ENCODE measurements at places on chromosomes 7 and 10.

DNA sequence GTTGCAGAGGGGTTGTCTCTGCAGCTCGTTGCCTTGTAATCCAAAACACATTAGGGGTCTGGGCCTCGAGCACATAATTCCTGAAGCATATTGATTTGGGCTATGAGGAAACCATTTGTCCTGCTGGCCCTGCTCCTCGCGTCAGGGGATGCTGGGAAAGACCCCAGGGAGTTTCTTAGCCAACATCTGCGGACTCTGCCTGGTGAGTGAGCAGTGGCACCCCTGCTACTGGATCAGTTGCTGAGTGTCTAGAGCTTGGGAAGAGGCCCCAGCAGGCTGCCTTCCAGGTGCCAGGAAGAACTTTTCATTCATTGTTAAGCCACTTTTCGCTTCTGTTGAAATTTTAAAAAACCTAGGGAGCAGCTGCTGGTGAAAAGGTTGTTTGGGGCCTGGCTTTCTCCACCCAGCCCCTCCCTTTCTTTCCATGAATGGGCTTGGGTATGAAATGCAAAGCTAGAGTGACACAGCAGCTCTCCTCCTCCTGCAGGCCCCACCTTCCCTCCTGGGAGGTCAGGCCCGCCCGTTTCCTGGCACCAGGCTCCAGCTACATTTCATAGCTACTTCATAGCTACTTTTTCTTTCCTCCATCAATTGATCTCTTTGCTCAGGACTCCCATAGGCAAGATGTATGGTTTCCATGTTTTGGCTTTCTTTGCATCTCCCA, 26.8 kb downstream of the TACR2 start:
- DNase-seq: peak; percentile 62

DNA sequence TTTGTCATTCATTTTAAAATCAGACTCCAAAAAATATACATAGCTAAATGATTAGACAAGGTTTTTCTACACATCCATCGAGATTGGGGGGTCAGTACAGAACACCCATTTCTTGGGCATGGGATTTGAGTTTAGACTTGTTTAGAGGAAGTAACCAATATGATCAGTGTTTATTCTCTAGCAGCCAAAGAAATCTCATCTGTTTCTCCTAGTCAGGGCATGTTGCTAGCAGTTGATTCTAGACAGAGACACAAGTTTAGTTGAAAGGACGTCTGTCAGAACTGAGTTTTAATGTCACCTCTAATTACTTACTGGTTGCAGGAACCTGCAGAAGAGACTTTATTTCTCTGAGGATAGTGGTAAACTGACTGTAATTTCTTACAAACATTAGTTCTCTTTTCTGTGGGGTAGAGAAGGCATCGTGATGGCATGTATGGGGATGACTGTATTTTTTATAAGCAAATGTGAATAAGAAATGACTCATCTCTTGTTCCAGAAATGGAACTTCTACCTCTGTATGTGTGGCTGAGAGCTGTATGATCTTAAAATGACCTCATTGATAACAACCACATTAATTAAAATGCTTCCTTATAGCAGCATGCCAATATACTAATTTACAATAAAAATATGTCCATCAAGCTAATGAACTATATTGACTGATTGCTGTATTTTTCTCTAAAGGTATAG, 30.6 kb upstream of the RHOBTB1 start:
- no peak for DNase-seq

DNA sequence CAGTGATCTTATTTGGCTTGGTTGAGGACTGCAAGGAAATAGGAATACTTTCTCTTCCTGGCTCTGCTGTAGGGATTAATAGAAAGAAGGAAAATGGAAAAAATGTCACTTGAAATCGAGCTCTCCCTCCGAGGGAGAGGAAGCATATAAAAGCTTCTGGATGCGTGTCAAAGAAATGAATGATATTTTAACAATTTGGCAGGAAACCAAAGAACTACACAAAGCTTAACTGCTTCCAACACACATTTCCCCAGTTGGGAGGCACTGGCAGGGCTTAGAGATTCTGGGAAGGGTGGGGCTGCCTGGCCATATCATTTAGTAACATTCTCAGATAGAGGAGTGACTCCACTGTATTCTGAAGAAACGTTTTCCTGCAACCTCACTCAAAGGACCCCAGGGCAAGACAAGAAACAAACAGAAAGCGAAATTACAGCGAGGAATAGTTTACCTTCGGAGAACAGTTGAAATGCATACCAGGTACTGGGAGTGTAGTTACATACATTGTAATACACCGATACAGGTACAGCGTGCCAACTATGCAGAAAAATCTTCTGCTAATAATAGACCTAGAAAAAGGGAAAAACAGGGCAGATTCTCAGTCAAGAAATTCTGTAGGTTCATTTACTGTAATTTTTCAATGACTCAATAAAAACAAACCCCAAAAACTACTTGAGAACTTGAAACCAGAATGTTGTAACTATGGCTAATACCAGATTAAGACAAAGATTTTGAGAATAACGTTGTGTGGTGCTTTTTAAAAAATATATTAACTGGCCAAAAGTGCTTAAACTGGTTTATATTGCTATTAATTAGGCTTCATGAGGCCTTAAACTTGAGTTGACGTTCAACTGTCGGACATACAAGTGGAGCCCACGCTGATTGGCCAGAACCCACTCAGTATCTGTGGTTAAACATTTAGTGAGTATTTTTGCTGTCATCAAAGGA, 75.7 kb upstream of the ASAH2 start:
- DNase-seq: no peak

- no peak for DNase-seq
These were observed 6.6 kb upstream of the TPK1 start for GRCh38 chr7:144842377-144842851.

- DNase-seq: no peak
These were observed 53.5 kb downstream of the MGMT start for GRCh38 chr10:129520440-129521080.

GRCh38 chr7:22240904-22241571, 115.9 kb downstream of the RAPGEF5 start:
- no peak for DNase-seq

- DNase-seq: no peak
These were observed 55.2 kb upstream of the TNRC18 start for GRCh38 chr7:5478568-5479430.

- no peak for DNase-seq
These were observed 134.8 kb downstream of the PHTF2 start for GRCh38 chr7:77933394-77933793.

- DNase-seq: no peak
These were observed 28.9 kb downstream of the BAG3 start for GRCh38 chr10:119680050-119680449.

DNA sequence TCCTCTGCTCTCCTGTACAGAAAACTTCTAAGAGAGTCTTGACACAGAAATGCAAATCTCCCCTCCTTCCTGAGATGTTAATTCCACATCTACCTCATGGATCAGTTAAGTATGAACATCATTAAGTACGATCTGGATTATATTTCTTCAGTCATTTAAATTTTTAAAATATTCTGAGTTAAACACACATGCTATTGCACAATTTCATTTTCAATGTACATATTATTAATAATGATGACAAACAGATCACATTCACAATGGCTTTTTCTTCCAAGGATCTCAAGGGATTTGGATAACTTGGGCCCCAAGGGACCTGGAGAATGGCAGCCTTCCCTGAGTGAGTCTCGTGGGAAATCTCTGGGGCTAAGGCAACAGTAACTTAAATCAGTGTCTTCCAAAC, 16.2 kb downstream of the BEND7 start:
- no peak for DNase-seq

- no peak for DNase-seq
These were observed 57.3 kb upstream of the BTBD16 start for GRCh38 chr10:122213766-122214165.

- no peak for DNase-seq
These were observed 272.5 kb downstream of the SEMA3A start for GRCh38 chr7:83921941-83922607.

GRCh38 chr10:46534828-46535524, 21.5 kb downstream of the GPRIN2 start:
- no peak for DNase-seq

DNA sequence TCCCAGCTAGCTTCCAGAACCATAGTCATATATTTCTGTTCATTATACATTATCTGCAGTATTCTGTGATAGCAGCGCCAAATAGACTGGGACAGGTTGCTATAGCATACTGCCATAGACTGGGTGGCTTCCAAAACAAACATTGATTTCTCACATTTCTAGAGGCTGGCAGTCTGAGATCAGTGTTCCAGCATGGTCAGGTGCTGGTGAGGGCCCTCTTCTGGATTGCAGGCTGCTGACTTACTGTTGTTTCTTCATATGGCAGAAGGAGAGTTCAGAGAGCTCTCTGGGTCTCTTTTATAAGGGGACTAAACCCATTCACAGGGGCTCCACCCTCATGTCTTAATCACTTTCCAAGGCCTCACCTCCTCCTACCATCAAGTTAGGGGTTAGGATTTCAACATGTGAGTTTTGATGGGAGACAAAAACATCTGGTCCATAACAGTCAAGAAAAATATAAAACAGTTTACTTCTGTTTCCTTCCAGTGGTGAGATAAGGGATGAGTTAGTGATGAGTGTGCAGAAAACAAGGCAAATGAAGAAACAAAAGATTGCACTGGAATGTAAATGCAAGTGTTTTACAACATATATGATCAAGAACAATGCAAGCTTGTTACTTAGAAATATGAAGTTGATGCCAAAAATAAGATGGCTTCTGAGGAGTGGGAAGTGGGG, 399.0 kb upstream of the C7orf33 start:
- no peak for DNase-seq

DNA sequence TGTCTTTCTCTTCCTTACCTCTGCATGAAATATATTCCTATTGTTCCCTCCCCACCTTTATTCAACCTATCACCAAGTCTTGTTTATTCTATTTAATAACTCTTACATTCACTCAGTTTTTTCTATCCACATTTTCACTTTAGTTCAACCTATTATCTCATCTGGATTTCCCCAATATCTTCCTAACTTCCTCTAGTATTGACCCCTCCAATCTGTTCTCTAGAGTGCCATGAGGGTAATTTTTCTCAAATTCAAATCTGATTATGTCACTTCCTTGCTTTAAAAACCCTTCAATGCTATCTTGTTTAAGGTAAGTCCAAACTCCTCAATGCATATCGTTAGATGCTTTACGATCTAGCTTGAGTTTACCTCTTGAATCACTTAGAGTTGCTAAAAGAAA, 86.5 kb downstream of the SDHAF3 start:
- no peak for DNase-seq

- no peak for DNase-seq
These were observed 21.6 kb downstream of the TACC2 start for GRCh38 chr10:122010405-122011050.

DNA sequence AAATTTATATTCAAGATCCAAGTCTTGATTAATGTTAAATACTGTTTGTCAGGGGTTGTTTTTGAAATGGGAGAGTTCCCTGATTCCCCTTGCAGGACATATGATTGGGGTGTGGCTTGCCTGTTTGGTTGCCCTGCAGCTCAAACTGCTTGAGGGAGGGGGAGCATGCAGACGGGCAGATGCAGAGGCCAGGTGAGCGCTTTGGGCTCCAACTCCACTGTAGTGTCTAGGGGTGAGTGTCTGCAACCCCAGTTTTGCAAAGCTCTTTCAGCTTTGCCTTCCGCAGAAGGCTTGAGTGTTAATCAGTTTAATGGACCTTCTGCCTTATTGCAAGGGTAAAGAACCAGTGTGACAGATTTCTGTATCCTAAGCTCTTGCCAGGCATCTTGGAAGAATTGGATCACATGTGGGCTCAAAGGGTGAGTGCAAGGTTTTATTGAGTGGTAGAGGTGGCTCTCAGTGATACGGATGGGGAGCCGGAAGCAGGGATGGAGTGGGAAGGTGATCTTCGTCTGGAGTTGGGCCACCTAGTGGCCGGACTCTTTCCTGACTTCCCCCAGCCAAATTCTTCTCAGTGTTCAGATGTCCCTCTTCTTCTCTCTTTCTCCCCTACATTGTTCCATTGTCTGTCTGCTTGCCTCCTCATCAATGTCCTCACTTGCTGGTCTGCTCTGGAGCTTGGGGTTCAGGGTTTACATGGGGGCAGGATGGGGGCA, 479.7 kb downstream of the ATRNL1 start:
- DNase-seq: no peak

- no peak for DNase-seq
These were observed 93.8 kb downstream of the ADAM12 start for GRCh38 chr10:126294451-126294850.

DNA sequence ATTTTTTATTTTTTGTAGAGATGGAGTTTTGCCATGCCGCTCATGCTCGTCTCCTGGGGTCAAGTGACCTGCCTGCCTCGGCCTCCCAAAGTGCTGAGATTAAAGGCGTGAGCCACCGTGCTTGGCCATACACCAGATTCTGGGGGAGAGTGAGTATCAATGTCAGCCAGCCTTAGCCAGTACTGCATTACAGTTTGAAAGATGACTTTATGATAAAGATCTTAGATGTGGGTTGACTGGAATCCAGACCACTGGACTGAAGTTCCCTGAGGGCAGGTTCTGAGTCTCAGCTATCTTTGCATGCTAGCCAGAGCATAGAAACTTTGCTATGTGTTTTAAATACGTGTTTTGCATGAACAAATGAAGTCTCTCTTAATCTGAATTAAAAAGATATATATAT, 117.2 kb upstream of the EFCAB10 start:
- no peak for DNase-seq

DNA sequence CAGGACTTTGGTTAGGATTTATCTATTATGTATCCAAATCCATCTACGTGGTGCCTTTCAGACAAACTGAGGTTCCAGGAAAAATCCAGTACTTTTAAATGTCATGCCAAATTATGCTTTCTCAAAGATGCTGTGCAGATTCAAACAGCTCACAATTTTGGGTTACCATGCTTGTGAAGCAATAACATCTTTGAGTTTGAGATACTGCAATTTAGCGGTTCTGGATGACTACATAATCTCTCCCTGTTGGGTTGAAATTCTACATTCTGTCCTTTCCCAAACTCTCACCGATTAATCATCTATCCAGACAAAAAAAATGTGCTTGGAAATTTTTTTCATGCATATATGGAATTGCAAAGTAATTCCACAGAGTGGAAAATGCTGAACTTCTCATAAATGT, 3.5 kb downstream of the RHOBTB1 start:
- no peak for DNase-seq

GRCh38 chr10:72414642-72415041, 59.9 kb upstream of the DNAJB12 start:
- no peak for DNase-seq

GRCh38 chr7:39709029-39709428, 85.7 kb downstream of the RALA start:
- no peak for DNase-seq

DNA sequence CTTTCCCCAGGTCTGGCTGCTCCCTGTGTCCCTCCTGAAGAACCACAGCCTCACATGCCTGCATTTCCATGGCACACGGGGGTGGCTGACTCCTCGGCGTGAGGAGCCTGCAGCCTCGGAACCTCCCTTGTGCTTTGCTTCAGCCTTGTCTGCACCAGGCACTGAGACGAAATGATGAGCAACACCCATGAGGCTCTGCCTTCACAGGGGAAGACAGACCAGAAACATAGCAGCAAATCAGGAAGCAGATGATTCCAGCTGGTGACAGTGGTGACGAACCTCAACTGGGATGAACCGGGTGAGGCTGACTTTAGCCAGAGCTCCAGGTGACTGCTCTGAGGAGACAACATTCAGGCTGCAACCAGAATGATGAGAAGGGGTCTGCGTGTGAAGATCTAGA, 84.5 kb upstream of the SMNDC1 start:
- DNase-seq: no peak

All from NCI-H510A (cell line).